ENCODE measurements at places on chromosomes 1 and 21. TPM values are rescaled to one million over a fixed set of nuclear protein-coding genes. Genes with fewer than 3 reads are reported as not detected.

GRCh38 chr21:32414579-32415358 lies 2.3 kb downstream of the EVA1C start:
- H3K36me3 ChIP-seq = no peaks in the 10 kb centered on the region
- H3K27me3 ChIP-seq = no peaks in the 10 kb centered on the region
- no peak overlapping the region for H3K4me3 ChIP-seq
- H3K4me1 ChIP-seq = peaks cover 32% of the 10 kb centered on the region
- H3K27ac ChIP-seq = no peak overlapping the region

The DNAJB4 gene
- 23.0 TPM for total RNA-seq

GRCh38 chr1:175433532-175434282 lies 241.1 kb upstream of the KIAA0040 start:
- H3K27me3 ChIP-seq = peaks cover 13% of the 10 kb centered on the region
- no peaks in the 10 kb centered on the region for H3K36me3 ChIP-seq
- no peak overlapping the region for H3K4me3 ChIP-seq

DNA sequence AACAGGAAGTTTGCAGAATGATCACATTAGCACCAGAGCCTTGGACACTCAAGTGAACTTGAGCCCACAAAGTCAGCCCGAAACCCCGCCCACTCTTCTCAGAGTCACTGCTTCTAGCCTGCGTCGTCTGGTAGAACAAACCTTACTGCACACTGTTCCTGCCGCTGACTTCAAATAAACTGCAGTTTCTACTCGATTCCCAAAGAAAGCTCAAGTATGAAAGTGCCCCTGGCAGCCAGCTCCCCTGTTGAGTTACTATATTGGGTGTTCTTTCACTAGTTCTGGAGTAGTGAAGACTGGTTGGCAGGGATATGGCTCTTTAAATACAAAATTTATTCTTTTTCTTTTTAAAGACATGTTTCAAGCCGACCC lies 164.7 kb downstream of the GALNT2 start:
- peak; percentile 56 for DNase-seq
- no peaks in the 10 kb centered on the region for H3K27me3 ChIP-seq
- no peak overlapping the region for H3K4me3 ChIP-seq
- H3K27ac ChIP-seq = peak overlapping the region; percentile 6
- peaks cover 5% of the 10 kb centered on the region for H3K36me3 ChIP-seq
- H3K4me1 ChIP-seq = peaks cover 15% of the 10 kb centered on the region

GRCh38 chr1:23018661-23019093 lies 591 bp upstream of the KDM1A start:
- peaks cover 14% of the 10 kb centered on the region for H3K36me3 ChIP-seq
- H3K27ac ChIP-seq = peak overlapping the region; percentile 87
- no peak for DNase-seq
- H3K4me3 ChIP-seq = peak overlapping the region; percentile 86
- H3K27me3 ChIP-seq = no peaks in the 10 kb centered on the region

The UBE2U gene
- total RNA-seq = not detected

DNA sequence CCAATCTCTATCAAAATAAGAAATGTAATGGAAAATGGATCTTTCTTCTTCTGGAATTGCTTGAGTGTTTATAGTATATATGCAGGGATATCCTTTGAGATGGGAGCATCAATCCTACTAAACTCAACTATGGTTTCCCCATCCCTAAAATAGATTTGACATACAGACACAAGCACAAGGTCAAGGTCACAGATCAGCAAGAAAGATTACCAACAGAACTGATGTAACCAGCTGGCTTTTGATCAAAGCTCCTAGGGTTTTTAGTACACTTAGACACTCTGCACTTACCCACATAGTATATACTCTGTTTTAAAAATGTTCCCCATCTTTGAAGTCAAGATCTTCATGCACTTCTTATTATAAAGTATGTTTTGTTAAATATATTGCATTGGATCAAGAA lies 85.5 kb downstream of the NRIP1 start:
- no peaks in the 10 kb centered on the region for H3K27me3 ChIP-seq
- no peak for DNase-seq
- no peak overlapping the region for H3K4me3 ChIP-seq
- no peaks in the 10 kb centered on the region for H3K4me1 ChIP-seq
- H3K36me3 ChIP-seq = peaks cover 6% of the 10 kb centered on the region

GRCh38 chr1:200558866-200559459 lies 61.6 kb downstream of the KIF14 start:
- no peak overlapping the region for H3K4me3 ChIP-seq
- H3K27ac ChIP-seq = no peak overlapping the region
- no peaks in the 10 kb centered on the region for H3K27me3 ChIP-seq
- no peak for DNase-seq

- H3K27me3 ChIP-seq = no peaks in the 10 kb centered on the region
- no peak for DNase-seq
- no peak overlapping the region for H3K27ac ChIP-seq
- H3K4me1 ChIP-seq = no peaks in the 10 kb centered on the region
- peaks cover 55% of the 10 kb centered on the region for H3K36me3 ChIP-seq
Measured at GRCh38 chr1:233168384-233168783, 127.1 kb downstream of the PCNX2 start.

The CD1E gene
- total RNA-seq = not detected

GRCh38 chr1:82604524-82604923 lies 803.8 kb downstream of the ADGRL2 start:
- no peak overlapping the region for H3K27ac ChIP-seq
- no peak overlapping the region for H3K4me3 ChIP-seq
- H3K27me3 ChIP-seq = no peaks in the 10 kb centered on the region
- H3K4me1 ChIP-seq = no peaks in the 10 kb centered on the region

- peaks cover 6% of the 10 kb centered on the region for H3K4me1 ChIP-seq
- no peaks in the 10 kb centered on the region for H3K36me3 ChIP-seq
- no peak overlapping the region for H3K27ac ChIP-seq
- DNase-seq = no peak
Measured at GRCh38 chr1:38055398-38055797, 8.8 kb upstream of the POU3F1 start.

- peaks cover 5% of the 10 kb centered on the region for H3K27me3 ChIP-seq
- H3K4me1 ChIP-seq = no peaks in the 10 kb centered on the region
- DNase-seq = no peak
- H3K27ac ChIP-seq = no peak overlapping the region
- H3K36me3 ChIP-seq = no peaks in the 10 kb centered on the region
Measured at GRCh38 chr1:171637928-171638576, 14.4 kb downstream of the MYOC start.

All from activated CD8-positive, alpha-beta memory T cell treated with anti-CD3 and anti-CD28 coated beads, Interleukin-2, amount 10 ng/mL, durations not matched to agents 7 days and 5 days (primary cell).